NCI-H1930 (cell line): ENCODE measurements at places on chromosomes 5 and 9.

GRCh38 chr5:65482296-65482735, 596 bp upstream of the ADAMTS6 start:
- no peak for DNase-seq

DNA sequence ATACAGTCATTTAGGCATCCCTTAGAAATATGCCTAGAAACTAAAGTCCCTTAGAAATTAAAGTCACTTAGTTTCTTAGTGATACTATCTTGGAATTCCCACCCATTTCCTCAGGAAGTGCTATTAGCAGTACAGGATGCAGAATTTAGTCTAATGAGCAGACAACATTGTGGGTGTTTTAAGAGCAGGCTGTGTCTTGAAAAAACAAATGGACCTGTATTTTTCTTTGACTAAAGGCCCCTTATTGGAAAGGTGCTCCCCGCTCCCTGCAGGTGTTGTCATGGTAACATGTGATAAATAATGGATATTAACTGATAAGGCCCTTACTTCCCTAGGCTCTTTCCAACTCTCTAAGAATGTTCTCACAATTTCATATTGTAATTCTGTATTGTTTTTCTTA, 38.8 kb upstream of the STARD4 start:
- DNase-seq: no peak

GRCh38 chr9:135468854-135469521, 10.6 kb upstream of the PPP1R26 start:
- no peak for DNase-seq

DNA sequence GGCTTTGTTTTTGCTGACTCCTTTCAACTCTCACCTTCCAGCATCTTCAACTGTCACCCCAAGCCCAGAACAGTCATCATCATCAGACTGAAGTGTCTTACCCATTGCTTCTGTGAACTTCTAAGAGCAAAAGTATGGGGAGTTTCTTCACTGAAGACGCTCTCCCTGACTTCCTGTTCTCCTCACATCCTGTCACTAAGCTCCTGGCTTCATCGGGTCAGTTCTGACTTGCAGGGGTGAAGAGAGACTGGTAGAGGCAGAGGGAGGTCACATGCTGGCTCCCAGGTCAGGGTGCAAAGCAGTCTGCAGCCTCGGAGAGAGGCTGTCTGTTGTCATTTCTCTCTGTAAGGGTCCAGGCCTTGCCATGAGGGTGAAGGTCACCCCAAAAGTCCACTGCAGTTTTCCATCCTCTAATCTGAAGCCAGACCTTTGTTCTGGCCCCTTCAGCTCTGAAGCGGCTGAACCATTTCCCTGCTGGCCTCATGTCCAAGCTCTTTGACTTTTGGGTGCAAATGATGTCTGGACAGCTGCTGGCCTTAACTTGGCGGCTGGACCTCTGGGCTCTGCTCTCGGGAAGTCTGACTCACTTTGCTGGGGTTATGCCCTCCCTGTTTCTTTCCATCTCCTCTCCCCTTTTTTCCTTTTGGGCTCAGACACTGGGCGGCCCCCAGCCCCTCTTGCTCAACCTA, 305.0 kb downstream of the RAB3C start:
- DNase-seq: no peak

DNA sequence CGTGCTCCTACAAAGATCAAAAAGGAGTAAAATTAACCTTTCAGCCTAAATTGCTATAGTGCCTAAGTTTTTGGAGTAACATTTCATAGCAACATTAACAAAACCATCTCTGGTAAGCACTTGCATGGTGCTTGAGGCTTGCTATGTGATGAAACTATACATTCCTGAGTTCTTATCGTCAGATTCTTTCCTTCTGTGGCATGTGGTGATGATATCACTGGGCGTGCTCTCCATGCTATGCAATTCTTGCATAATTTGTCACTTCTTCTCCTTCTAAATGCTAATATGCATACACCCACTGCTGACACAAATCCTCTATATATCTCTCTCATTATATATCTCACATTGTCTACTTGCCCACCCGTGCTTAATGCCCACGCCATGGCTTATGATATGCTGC, 2019.9 kb downstream of the MAT2B start:
- DNase-seq: no peak

GRCh38 chr9:87193925-87194868, 246.9 kb upstream of the GAS1 start:
- no peak for DNase-seq

DNA sequence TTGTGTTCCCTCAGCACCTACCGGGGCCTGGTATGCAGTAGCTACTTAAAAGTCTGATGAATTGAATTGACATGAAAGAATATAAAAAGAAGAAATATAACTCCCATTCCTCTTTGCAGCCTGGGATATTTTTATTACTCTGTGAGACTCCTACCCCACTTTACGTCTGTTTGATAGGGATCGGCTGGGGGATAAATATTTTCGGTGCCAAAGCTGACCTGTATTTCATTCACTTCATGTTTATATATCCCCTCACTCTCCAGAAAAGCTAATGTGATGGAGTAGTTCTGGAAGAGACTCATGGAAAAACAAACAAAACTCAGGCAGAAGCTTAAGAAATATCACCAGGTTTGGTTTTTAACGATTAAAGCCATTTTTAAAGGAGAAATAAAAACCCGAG, 108.2 kb upstream of the TBC1D2 start:
- DNase-seq: no peak

GRCh38 chr9:19231126-19231903, 822 bp downstream of the DENND4C start:
- no peak for DNase-seq

DNA sequence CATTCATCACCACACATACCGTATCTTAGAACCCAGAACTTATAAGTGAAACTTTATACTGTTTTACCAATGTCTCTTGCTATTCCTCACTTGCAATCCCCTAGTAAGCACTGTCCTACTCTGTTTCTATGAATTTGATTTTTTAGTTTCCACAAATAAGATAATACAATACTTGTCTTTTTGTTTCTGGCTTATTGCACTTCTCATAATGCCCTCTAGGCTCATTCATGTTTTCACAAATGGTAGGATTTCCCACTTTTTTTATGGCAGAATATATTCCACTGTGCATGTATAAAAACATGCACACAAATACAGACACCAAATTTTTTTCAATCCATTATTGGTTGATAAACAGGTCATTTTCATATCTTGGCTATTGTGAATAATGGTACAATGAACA, 1742.3 kb upstream of the NUDT12 start:
- DNase-seq: no peak

DNA sequence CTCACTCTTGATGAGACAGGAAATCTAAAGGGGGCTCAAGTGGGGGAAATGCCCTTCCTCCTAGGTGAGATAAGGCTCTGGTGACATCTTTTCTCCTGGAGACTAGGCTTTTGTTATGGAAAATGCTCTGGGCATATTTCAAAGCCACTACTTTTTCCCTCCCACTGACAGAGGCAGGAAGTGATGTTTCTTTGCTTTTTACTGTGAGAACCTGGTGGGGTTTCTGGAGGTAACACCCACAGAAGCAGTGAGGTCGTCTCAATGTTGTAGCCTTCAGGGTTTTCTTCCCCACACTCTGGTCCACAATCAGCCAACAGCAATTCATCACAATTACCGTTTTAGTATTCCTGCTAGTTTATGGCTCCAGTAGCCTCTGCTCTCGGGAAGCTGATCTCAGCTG, 41.4 kb upstream of the FAM240B start:
- DNase-seq: no peak

- DNase-seq: no peak
Observed at GRCh38 chr5:175783739-175784138, 87.6 kb upstream of the CPLX2 start.

- no peak for DNase-seq
Observed at GRCh38 chr5:115770466-115770865, 46.0 kb downstream of the CDO1 start.

DNA sequence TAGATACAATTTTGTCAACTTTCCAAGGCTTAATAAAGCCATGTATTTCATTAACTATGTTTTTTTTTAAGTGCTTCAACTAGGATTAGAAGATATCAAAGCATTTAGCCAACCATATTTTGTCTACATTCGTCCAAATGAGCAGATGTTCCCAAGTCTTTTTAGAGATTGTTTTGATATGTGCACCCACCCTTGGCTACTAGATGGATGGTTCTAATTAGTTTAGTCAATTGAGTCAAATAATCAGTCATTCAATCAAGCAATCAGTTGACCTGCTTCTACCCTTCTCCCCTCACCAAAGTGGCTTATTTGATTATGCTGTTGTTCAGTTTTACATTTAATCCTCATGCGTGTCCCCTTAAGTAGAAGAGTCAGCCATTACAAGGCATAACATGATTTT, 319.5 kb upstream of the TNC start:
- no peak for DNase-seq

- DNase-seq: no peak
Observed at GRCh38 chr9:130858739-130859705, 24.0 kb downstream of the ABL1 start.

- no peak for DNase-seq
Observed at GRCh38 chr9:20030221-20030620, 241.4 kb upstream of the SLC24A2 start.

- no peak for DNase-seq
Observed at GRCh38 chr5:174699131-174699530, 25.3 kb upstream of the MSX2 start.

DNA sequence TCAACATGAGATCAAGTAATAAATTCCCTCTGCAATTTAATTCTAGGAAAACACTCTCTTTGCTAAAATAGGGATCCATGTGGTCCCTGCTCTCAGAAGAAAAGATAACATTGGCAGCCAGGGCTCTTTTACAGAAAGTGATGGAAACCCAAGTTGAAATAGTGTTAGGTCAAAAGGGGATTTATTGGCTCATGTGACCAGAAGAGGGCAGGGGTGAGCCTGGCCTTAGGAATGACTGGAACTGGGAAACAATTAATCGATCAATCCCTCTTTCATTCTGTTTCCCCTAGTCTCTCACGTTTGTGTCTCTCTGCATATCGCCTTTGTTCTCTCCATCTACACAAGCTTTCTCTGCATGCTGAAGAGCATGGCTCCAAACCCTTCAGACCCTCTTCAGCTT, 58.3 kb upstream of the ALDH1B1 start:
- no peak for DNase-seq

DNA sequence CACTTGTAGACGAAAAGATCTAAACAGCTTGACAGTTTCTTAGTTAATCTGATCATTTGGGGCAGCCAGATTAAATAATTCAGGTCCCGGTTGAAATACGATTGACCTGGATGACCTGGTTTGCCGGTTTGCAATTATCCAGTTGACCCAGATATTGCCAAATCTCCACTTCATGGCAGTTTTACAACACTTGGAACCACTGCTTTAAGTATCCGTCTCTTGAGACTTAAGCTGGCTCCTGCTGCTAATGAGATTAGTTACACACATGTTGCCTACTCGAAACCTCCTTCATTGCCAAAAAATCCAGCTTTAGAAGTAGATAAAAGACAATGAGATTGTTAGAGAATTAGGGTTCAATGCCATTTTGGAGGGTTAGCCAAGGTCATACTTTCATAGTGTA, 136.2 kb upstream of the HAPLN1 start:
- no peak for DNase-seq

DNA sequence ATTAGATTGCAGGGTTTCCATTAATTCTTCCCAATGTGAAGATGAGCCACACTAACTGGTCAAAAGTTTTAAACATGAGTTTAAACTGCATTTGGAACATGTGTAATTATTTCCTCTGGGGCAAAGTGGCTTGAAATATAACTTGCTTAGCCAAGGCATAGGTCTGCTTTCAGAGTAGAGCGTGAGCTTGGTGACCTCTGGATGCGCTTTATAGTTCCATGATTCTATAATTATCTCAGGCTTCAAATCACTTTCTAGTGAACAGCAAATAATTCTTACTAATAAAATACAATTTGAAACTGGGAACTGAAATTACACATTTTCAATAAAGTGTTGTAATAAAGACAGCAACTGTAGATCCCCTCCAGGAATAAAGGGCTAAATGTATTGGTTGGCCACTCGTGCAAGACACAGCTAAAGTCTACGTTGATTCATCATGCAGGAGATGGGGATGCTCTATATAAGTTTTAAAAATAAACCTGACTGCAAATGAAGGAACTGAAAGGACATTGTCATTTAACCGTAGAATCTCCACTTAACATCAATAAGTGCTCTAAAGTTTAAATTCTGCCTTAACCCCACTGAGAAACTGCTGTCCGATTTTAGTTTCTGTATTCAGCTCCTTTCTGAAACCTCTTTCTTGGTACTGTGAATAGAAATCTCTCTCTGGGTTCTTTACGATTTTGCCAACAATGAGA, 460.0 kb downstream of the PSAT1 start:
- DNase-seq: no peak

- DNase-seq: no peak
Observed at GRCh38 chr9:32877639-32878217, 94.4 kb downstream of the TMEM215 start.

- DNase-seq: no peak
Observed at GRCh38 chr5:113267361-113267900, 167.4 kb downstream of the TSSK1B start.

DNA sequence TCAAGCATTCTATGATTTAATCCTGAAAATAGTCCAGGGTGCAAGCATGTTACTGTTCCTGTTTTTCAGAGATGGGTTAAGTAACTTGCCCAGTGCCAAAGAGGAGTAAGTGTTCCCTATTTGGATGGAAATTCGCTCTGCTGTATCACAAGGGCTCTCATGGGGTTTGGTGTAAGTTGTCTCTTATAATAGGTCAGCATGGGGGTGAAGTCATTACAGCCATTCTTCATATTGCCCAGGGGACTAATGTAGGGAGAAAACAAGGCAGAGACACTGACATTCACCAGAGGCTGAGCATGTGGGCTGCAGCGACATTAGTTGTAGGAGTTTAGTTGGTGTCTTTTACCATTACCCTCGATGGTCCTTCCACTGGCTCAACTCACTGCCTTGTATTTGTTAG, 142.1 kb upstream of the GLRA1 start:
- DNase-seq: no peak

- DNase-seq: no peak
Observed at GRCh38 chr5:45643056-45643455, 53.1 kb downstream of the HCN1 start.

DNA sequence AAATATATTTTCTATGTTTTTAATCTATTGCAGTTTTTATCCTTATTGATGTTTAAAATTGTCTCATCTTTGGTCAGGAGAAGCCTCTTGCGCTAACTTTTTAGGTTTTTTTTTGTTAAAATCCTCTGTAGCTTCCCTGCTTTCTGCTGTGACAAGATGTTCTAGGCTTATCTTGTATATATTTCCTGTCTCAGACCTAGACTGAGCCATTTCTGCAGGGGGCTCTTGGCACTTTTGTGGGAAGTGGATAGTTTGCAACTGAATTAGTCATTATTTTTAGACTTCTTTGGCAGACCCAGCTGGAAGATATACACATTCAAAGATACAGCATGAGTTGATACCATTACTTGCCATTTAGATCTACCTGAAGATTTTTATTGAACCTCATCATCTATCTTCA, 28.8 kb downstream of the TCERG1 start:
- DNase-seq: no peak

DNA sequence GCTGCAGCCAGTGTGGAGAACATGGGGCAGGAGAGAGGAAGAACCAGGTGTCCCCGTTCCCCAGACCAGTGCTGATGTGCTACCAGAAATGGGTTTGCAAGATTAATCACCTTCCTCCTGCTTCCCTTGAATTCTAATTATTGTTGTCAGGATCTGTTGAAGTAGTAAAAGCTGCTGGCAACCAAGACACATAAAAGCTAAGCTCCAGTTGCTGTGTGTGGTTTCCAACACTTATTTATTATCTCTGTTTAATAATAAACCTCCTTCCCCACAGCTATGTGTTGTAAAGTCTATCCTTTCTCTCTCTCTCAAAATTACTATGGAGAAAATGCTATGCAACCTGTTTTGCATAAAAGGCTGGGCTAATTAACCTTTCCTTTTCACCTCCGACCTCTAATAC, 2.3 kb upstream of the RETREG1 start:
- DNase-seq: no peak
